Thoracic aorta (tissue), 2 donors: ENCODE measurements at places on chromosomes 7 and 10. TPM values are rescaled to one million over a fixed set of nuclear protein-coding genes. Genes with fewer than 3 reads are reported as not detected.

DNA sequence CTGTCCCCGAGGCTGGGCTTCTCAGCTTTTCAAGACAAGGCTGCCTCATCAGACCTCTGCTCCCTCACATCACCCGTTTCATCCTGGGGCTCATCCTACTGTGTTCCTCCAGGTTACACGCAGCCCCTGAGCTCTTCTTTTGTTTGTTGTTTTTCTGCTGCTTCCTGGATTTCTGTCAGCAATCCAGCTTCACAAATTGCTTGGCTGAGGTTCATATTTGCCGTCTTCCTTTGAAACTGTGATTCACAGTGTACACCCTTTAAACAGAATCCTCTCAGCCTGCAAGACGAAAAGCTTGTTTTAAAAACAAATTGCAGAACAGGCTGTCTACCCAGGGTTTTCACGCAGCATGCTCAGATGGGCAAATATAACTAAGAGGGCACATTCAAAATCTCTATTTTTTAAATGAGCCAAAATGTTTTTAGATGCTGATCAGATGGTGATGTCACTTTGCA lies 39.1 kb upstream of the PARD3 start:
- no peak for DNase-seq
- no peaks in the 10 kb centered on the region for H3K27me3 ChIP-seq
- no peak overlapping the region for H3K27ac ChIP-seq
- H3K4me1 ChIP-seq: no peaks in the 10 kb centered on the region

DNA sequence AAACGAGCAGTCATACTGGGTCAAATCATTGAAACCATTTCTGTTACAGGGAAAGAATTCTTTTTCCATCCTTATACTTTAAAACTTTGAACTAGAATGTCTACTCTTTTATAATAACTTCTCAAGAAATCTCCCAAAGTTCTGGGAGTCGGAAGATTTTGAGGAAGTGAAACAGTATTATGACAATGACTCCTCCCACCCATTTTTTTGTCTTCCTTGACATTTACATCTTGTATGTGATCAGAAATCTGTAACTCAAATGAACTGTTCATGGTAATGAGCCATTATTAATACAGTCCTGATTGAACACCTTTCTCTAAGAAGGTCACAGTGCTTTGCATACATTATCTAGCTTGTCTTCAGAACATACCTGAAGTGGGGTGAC lies 227.4 kb downstream of the CELF2 start:
- no peak overlapping the region for H3K4me3 ChIP-seq
- no peak for DNase-seq
- H3K27me3 ChIP-seq: no peaks in the 10 kb centered on the region
- no peak overlapping the region for H3K27ac ChIP-seq

GRCh38 chr10:72424561-72424960 lies 69.8 kb upstream of the DNAJB12 start:
- H3K36me3 ChIP-seq: peaks cover 2% of the 10 kb centered on the region
- no peak overlapping the region for H3K27ac ChIP-seq
- H3K4me3 ChIP-seq: no peak overlapping the region
- DNase-seq: no peak

DNA sequence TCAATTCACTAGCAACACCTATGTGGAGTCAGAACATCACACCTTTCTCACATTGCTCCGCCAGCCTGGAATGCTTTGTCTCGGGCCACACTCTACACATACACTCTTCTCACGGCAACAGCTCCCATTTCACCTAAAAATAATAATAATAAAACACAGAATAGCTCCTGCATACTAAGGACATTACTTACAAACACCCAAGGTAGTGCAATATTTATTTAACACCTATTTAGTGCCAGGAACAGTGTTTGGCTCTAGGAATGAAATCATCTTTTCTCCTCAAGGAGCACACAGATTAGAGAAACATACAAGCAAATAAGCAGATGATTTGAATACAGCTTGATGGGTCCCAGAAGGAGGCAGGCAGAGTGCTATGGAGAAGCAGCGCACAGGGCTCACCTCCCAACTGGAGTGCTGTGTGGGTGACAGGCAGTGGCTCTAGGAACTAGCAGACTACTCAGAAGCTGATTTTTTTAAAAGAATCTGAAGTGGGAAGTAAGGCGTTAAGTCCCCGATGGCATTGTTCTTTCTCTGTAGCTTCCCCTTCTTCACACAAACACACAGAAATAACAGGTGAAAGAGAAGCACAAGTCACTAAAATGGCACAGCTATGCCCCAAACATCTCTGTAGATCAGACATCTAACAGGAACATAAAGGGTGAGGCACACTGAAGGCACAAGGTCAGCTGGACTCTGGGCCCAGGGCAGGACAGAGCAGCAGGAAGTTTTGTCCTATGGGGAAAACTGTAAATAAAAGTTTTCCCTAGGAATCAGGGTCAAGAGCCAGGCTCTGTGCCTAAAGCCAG lies 16.7 kb downstream of the USP6NL start:
- no peaks in the 10 kb centered on the region for H3K36me3 ChIP-seq
- H3K27ac ChIP-seq: no peak overlapping the region
- no peaks in the 10 kb centered on the region for H3K27me3 ChIP-seq

DNA sequence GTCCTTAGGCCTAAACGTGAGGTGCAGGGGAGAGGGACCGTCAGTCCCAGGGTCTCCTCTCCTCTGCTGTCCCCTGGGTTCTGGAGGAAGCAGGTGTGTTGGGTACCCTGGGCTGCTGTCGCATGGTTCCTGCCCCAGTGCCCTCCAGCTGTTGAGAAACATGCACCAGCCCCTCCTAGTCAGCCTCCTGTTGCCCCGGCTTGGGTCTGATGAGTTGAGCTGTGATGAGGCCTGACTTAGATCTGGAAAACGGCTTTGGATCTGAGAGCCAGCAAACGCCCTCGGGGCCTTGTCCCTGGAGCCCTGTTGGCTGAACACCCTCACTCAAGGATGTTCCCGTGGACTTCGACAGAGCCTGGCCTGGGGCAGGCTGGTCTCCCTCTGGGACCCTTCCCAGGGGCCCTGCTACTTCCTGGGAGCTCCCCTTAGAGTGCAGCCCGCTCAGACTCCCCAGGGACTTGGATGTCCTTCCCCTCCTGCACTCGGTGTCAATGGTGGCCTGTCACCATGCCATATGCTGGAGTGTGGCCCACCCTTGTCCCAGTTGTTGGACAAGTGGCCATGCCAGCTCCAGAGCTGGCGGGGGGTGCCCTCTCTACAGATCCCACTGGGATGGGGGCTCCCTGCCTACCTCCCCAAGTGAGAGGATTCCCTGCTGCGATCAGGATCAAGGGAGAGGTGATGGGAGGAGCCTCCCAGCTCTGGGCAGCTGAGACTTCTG lies 12.3 kb downstream of the ZNF316 start:
- H3K27me3 ChIP-seq: no peaks in the 10 kb centered on the region
- no peak for DNase-seq
- H3K4me3 ChIP-seq: no peak overlapping the region
- peaks cover 38% of the 10 kb centered on the region for H3K36me3 ChIP-seq
- H3K27ac ChIP-seq: no peak overlapping the region

- H3K27ac ChIP-seq: no peak overlapping the region
- DNase-seq: no peak
- H3K36me3 ChIP-seq: peaks cover 1% of the 10 kb centered on the region
These were observed 1.2 kb downstream of the UPP1 start for GRCh38 chr7:48090095-48090805.

GRCh38 chr7:141664450-141664849 lies 37.5 kb downstream of the DENND11 start:
- peaks cover 37% of the 10 kb centered on the region for H3K36me3 ChIP-seq
- H3K4me3 ChIP-seq: no peak overlapping the region
- H3K27me3 ChIP-seq: no peaks in the 10 kb centered on the region
- H3K27ac ChIP-seq: no peak overlapping the region

GRCh38 chr10:53569455-53569854 lies 796.9 kb upstream of the MBL2 start:
- no peaks in the 10 kb centered on the region for H3K27me3 ChIP-seq
- no peaks in the 10 kb centered on the region for H3K36me3 ChIP-seq
- H3K4me1 ChIP-seq: no peaks in the 10 kb centered on the region
- no peak overlapping the region for H3K4me3 ChIP-seq
- no peak for DNase-seq

- no peak overlapping the region for H3K4me3 ChIP-seq
- no peak overlapping the region for H3K27ac ChIP-seq
- no peaks in the 10 kb centered on the region for H3K36me3 ChIP-seq
- no peaks in the 10 kb centered on the region for H3K4me1 ChIP-seq
- H3K27me3 ChIP-seq: no peaks in the 10 kb centered on the region
These were observed 88.3 kb upstream of the KIAA1217 start for GRCh38 chr10:24120646-24121045.

DNA sequence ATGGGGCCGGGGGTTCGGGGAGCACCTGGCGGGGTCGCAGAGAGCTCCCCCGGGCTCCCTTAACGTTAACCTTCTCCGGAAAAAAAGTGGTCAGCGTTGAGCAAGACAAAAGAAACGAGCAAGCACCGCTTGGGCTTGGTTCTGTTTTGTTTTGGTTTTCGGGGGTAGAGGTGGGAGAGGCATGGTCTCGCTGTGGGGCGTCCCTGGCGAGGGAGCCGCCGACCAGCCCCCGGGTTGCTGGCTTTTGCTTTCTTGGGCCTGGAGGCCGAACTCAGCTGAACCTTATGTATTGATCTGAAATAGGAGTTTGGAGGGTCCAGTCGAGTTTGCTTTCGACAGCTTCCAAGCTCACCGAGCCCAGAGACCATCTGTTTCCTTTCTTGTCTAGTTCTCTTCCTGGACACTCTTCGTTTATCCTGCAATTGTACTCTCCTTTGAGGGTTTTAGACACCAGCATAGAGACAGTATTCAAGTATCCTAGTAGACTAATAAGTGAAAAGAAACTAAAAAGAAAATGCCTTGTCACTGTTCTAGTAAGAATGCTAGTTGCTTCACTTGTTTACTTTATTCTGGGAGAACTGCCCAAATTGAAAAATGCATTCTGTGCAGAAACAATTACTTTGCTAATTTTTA lies 980 bp downstream of the FHIP2A start:
- H3K27ac ChIP-seq: peak overlapping the region; percentile 98
- no peak for DNase-seq
- no peaks in the 10 kb centered on the region for H3K36me3 ChIP-seq
- H3K4me1 ChIP-seq: peaks cover 23% of the 10 kb centered on the region
- H3K27me3 ChIP-seq: no peaks in the 10 kb centered on the region

GRCh38 chr7:115844857-115845256 lies 185.7 kb downstream of the TFEC start:
- H3K4me1 ChIP-seq: no peaks in the 10 kb centered on the region
- no peaks in the 10 kb centered on the region for H3K27me3 ChIP-seq
- DNase-seq: no peak
- H3K27ac ChIP-seq: no peak overlapping the region

- no peak for DNase-seq
- no peaks in the 10 kb centered on the region for H3K27me3 ChIP-seq
- no peaks in the 10 kb centered on the region for H3K4me1 ChIP-seq
- H3K36me3 ChIP-seq: no peaks in the 10 kb centered on the region
These were observed 61.5 kb downstream of the HBP1 start for GRCh38 chr7:107230334-107230733.

GRCh38 chr10:61744469-61744868 lies 81.7 kb downstream of the CABCOCO1 start:
- H3K4me1 ChIP-seq: peaks cover 1% of the 10 kb centered on the region
- no peaks in the 10 kb centered on the region for H3K27me3 ChIP-seq
- H3K27ac ChIP-seq: no peak overlapping the region
- H3K4me3 ChIP-seq: no peak overlapping the region

DNA sequence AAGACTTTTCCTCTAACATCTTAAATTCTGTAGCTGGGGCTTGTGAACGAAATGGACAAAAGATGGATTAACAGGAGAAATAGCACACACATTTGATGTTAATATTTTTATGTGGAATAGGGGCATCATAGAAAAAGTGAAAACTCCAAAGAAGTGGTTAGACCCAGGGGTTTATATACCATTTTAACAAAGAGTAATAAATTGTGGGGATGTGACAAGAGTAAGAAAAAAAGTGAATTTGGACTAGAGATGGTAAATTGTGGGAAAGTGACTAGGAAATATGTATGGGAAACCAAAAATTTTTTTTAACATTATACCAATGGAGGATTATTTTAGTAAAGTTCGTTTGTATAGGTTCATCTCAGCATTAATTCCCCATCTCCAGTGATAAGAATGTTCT lies 8.2 kb downstream of the SLC39A12 start:
- no peaks in the 10 kb centered on the region for H3K36me3 ChIP-seq
- H3K4me1 ChIP-seq: no peaks in the 10 kb centered on the region
- H3K27me3 ChIP-seq: no peaks in the 10 kb centered on the region
- DNase-seq: no peak

DNA sequence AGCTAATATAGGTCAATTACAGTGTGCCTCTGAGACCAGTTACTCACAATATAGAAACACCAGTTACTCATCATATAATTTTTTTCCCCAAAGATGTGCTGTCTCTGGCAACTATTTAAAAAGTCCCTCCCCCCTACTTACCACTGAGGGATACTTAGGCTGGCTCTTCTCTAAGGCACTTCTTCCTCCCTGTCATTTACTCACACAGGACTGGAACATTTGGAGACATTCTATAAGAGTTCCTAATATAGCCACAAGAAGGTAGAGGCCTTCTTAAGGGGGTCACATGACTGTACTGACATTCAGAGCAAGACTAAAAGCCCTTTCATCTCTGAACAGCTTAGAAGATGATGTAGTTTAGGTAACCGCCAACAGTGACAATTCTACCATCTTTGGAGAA lies 44.4 kb upstream of the SLIT1 start:
- no peaks in the 10 kb centered on the region for H3K27me3 ChIP-seq
- H3K27ac ChIP-seq: no peak overlapping the region
- DNase-seq: no peak
- H3K36me3 ChIP-seq: no peaks in the 10 kb centered on the region

DNA sequence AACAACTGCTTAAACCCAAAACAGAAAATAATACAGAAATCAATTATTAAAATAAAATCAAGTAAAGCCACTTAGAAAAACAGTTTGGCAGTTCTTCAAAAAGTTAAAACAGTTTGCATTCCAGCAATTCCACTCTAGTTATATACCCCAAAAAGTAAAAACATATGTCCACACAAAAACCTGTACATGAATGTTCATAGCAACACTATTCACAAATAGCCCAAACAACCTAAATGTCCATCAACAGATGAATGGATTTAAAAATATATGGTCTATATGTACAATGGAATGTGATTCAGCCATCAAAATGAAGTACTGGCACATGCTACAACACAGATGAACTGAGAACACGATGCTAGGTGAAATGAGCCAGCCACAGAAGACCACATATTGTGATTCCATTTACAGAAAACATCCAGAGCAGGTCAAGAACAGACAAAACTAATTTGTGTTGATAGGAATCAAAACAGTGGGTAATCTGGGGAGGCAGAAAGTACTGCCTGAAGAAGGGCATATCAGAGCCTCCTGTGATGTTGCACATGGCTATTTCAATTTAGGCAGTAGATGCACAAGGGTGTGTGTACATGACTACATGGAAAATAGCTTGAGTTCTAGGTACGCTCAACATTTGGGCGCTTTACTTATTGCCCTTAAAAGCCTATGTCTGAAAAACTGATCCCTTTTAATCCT lies 66.3 kb downstream of the CYTH3 start:
- H3K27ac ChIP-seq: no peak overlapping the region
- H3K27me3 ChIP-seq: no peaks in the 10 kb centered on the region
- no peak for DNase-seq

Gene LRRC61
- 4.6 TPM for total RNA-seq

Gene CD36
- total RNA-seq: 94.8 TPM

Gene FKBP6
- total RNA-seq: not detected

Gene GIMAP7
- 21.4 TPM for total RNA-seq

Gene FOXK1
- total RNA-seq: 34.3 TPM

Gene HYAL4
- not detected for total RNA-seq

Gene PPP1R9A
- 5.7 TPM for total RNA-seq

Gene LIPK
- total RNA-seq: not detected
